ENCODE measurements at places on chromosomes 5 and 9.

- peaks cover 48% of the 10 kb centered on the region for H3K4me1 ChIP-seq
- H3K27me3 ChIP-seq, result no peaks in the 10 kb centered on the region
- no peak overlapping the region for H3K4me3 ChIP-seq
- peak overlapping the region; percentile 0 for H3K27ac ChIP-seq
- DNase-seq, result no peak
Observed at GRCh38 chr5:68271124-68271523, 55.6 kb downstream of the PIK3R1 start.

- H3K4me1 ChIP-seq, result peaks cover 4% of the 10 kb centered on the region
- no peak for DNase-seq
- no peak overlapping the region for H3K4me3 ChIP-seq
Observed at GRCh38 chr5:143662020-143662419, 149.9 kb upstream of the HMHB1 start.

DNA sequence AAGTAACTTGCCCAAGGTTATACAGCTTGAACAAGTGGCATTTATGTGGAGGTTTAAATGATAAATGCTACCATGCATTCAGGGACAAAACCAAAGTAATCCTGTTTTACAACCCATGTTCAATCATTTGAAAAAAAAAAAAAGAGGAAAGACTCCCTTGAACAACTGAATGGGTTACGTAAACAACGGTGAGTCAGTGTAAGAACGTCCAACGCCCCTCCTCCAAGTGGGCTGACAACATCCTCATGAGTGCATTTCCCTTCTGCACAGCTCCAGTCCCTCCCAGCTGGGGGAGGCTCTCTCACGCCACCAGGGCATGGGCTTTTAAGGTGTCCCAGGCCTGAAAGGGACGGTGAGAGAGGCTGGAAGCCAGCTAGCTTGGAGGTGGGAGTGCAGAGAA, 90.0 kb downstream of the PRRT1B start:
- DNase-seq, result no peak
- no peaks in the 10 kb centered on the region for H3K27me3 ChIP-seq
- no peak overlapping the region for H3K27ac ChIP-seq
- H3K36me3 ChIP-seq, result peaks cover 32% of the 10 kb centered on the region
- H3K4me1 ChIP-seq, result no peaks in the 10 kb centered on the region
- H3K4me3 ChIP-seq, result no peak overlapping the region

DNA sequence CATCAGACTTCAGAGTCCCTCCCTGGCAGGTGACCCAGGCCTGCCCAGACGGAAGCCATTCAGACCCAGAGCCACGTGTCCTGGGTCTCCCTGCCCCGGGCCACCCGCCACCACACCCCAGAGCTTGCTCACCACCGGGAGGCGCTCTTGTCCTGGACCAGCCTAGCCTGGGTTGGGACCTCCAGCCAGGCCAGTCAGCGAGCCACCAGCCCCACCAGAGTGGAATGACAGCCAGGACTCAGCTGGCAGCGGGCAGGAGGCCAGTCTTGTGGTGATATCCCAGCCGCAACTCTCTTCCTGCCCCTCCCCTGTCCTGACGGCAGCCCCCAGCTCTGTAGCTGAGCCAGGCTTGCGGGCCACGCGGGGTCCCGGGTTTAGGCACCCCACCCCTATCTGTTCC, 1.7 kb upstream of the PTGDS start:
- no peak overlapping the region for H3K4me3 ChIP-seq
- DNase-seq, result no peak
- H3K36me3 ChIP-seq, result no peaks in the 10 kb centered on the region

DNA sequence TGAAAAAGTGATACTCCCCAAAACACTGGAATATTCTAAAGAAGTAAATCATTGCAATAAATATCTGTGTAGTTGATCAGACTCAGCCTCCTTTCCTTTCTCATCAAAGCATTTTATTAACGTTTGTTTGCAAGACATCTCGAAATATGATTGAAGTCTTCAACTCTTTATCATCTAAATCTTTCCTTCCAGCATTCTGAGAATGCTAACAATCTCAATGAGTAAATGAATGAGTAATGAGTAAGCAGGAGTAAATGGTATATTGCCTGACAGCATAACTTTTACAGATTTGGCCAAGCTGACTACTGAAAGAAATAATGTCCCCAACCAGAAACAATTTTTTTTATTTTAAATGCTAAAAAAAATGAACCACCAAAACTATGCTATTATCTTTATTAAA, 157.1 kb downstream of the SLCO4C1 start:
- no peak for DNase-seq
- no peak overlapping the region for H3K27ac ChIP-seq
- no peak overlapping the region for H3K4me3 ChIP-seq
- H3K4me1 ChIP-seq, result no peaks in the 10 kb centered on the region

DNA sequence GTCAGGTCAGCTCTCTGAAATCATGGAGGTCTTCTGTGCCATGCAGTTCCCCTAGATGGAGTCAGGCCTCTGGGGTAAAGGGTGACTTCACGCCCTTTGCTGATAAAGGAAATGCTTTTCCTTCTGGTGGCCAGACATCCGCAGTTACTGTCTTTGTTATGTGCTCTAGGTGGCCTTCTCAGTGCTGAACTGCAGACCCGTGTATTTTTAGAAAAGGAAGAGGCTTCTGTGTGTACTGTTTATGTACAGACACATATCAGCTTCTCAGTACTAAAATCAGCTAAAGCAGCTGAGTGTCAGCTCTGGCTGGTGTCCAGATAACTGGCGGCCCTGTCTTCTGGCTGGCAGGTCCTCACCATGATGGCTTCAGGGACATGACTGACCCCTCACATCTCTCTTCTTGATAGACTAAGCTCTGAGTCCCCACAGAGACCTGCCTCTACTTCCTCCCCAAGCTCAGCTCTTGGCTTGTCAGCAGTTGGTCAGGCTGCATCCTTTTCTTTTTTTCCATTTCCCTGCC, 75.3 kb downstream of the ARHGAP26 start:
- H3K27ac ChIP-seq, result no peak overlapping the region
- no peaks in the 10 kb centered on the region for H3K36me3 ChIP-seq
- no peaks in the 10 kb centered on the region for H3K27me3 ChIP-seq

GRCh38 chr5:37005252-37005651, 128.7 kb downstream of the NIPBL start:
- no peak overlapping the region for H3K27ac ChIP-seq
- H3K4me3 ChIP-seq, result no peak overlapping the region
- H3K36me3 ChIP-seq, result peaks cover 88% of the 10 kb centered on the region
- DNase-seq, result no peak
- no peaks in the 10 kb centered on the region for H3K4me1 ChIP-seq

- H3K4me1 ChIP-seq, result no peaks in the 10 kb centered on the region
- no peak overlapping the region for H3K4me3 ChIP-seq
- H3K36me3 ChIP-seq, result no peaks in the 10 kb centered on the region
- no peak overlapping the region for H3K27ac ChIP-seq
- H3K27me3 ChIP-seq, result no peaks in the 10 kb centered on the region
Observed at GRCh38 chr5:127995556-127995955, 88.0 kb upstream of the SLC12A2 start.

DNA sequence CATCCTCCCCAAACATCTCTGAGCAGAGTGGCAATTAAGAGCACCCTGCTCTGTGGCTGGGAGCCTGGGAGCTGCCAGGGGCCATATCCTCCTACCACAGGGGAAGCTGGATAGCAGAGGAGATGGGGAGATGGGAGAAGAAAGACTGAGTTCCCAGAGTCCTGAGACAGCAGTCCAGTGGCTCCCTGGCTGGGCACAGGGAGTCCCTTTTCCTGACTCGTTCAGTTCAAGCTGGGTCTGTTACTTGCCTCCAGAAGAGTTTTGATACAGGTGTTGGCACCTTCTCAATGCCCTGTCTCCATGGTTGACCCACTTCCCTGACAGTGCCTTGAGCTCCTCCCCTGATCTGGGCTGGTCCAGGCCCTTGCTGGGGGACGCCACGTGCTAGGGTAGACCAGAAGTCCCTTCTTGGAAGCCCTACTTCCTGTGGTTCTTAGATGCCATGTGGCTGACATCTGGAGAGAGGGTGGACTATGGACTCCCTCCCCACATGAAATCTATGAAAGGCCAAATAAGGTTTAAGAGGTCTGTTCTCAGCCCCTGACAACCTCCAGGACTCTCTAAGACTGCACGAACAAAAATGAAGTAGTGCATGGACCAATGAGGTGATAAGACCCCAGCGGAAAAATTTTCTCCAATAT, 166.2 kb downstream of the AUH start:
- no peaks in the 10 kb centered on the region for H3K36me3 ChIP-seq
- H3K4me1 ChIP-seq, result peaks cover 32% of the 10 kb centered on the region
- H3K27ac ChIP-seq, result no peak overlapping the region
- H3K27me3 ChIP-seq, result no peaks in the 10 kb centered on the region

DNA sequence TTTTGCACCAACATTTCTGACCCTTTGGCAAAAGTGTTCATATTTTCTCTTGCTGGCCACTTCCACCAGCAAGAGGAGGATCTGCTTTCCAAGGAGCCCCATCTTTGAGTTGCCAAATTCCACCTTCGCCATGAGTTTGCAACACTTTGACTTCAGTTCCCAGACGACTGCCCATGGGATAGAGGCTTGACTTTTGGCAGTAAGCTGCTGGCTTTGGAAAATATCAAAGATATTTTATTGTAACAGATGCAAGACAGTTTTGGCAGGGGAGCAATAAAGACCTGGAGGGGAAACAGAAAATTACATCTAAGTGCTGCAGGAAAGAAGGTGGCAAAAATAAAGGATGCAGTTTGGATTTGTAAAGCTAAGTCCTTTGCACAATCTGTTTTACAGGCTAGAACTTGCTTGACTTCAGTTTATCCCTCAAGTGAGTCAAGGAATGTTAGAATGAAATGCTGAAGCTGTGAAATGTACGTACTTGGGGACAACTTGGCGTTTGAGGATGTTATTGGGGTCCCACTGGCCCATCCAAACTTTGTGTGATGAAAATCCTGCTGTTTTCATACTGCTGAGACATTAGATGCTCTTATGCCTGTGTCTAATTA, 232.9 kb downstream of the GOLPH3 start:
- H3K27ac ChIP-seq, result no peak overlapping the region
- H3K27me3 ChIP-seq, result no peaks in the 10 kb centered on the region
- H3K4me3 ChIP-seq, result no peak overlapping the region

GRCh38 chr5:168613396-168613795, 34.2 kb upstream of the PANK3 start:
- H3K4me1 ChIP-seq, result no peaks in the 10 kb centered on the region
- no peak overlapping the region for H3K4me3 ChIP-seq
- peaks cover 6% of the 10 kb centered on the region for H3K27me3 ChIP-seq
- H3K27ac ChIP-seq, result no peak overlapping the region
- DNase-seq, result no peak
- no peaks in the 10 kb centered on the region for H3K36me3 ChIP-seq

- no peaks in the 10 kb centered on the region for H3K4me1 ChIP-seq
- H3K27ac ChIP-seq, result no peak overlapping the region
- H3K4me3 ChIP-seq, result no peak overlapping the region
Observed at GRCh38 chr9:35951736-35952135, 6.2 kb downstream of the OR2S2 start.

- H3K4me3 ChIP-seq, result no peak overlapping the region
- no peak for DNase-seq
- no peak overlapping the region for H3K27ac ChIP-seq
Observed at GRCh38 chr9:33158843-33159776, 8.0 kb downstream of the B4GALT1 start.

- peaks cover 56% of the 10 kb centered on the region for H3K36me3 ChIP-seq
- H3K27ac ChIP-seq, result no peak overlapping the region
Observed at GRCh38 chr9:133352635-133353340, 3.5 kb downstream of the SURF1 start.

- no peak overlapping the region for H3K4me3 ChIP-seq
- no peak overlapping the region for H3K27ac ChIP-seq
- peaks cover 23% of the 10 kb centered on the region for H3K4me1 ChIP-seq
- H3K36me3 ChIP-seq, result no peaks in the 10 kb centered on the region
- no peak for DNase-seq
- H3K27me3 ChIP-seq, result peaks cover 24% of the 10 kb centered on the region
Observed at GRCh38 chr5:172699999-172700364, 58.9 kb downstream of the NEURL1B start.

DNA sequence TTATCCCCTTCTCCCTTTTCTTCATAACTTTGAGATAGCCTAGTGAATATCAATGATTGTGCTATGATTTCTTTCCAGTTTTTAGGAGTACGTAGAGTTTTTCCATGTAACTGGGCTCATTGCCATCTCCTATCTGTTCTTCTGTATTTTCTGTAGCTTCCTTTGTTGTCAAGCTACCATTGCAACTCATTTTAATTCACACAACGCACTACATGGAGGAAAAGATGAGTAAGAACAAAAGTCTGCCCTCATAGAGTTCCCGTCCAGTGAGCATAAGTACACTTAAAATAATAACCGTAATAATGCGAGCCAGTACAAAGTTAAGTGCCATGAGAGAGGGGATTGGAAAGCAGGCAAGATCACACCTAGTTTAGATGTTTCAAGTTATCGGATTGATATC, 177.7 kb downstream of the PAM start:
- no peak for DNase-seq
- no peaks in the 10 kb centered on the region for H3K4me1 ChIP-seq
- no peak overlapping the region for H3K27ac ChIP-seq
- no peak overlapping the region for H3K4me3 ChIP-seq
- H3K27me3 ChIP-seq, result no peaks in the 10 kb centered on the region

DNA sequence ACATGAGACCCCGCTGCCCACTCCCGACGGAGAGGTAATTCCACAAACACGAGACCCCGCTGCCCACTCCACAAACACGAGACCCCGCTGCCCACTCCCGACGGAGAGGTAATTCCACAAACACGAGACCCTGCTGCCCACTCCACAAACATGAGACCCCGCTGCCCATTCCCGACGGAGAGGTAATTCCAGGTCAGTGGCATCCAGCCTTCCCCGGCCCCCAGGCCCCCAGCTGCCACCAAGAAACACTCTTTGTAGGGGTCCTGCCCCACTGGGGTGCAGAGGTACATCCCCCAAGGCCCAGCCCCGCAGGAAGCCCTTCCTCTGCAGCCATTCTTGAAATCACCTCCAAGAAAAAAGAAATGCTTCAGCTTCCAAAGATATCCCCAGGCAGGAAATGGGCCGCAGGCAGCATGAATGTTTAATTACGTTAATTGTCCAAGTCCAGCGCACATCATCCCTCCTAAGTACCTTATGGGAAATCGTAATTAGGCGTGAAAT, 115.9 kb downstream of the ADAMTS2 start:
- H3K27ac ChIP-seq, result no peak overlapping the region
- no peaks in the 10 kb centered on the region for H3K27me3 ChIP-seq
- DNase-seq, result no peak
- H3K36me3 ChIP-seq, result no peaks in the 10 kb centered on the region
- no peaks in the 10 kb centered on the region for H3K4me1 ChIP-seq
- H3K4me3 ChIP-seq, result no peak overlapping the region

- no peak overlapping the region for H3K27ac ChIP-seq
- H3K27me3 ChIP-seq, result no peaks in the 10 kb centered on the region
- no peaks in the 10 kb centered on the region for H3K36me3 ChIP-seq
- no peaks in the 10 kb centered on the region for H3K4me1 ChIP-seq
- H3K4me3 ChIP-seq, result no peak overlapping the region
- DNase-seq, result no peak
Observed at GRCh38 chr9:121312169-121312568, 44.2 kb downstream of the GSN start.

Measured in DND-41 (cell line).